ENCODE measurements at places on chromosomes 2 and 18.

DNA sequence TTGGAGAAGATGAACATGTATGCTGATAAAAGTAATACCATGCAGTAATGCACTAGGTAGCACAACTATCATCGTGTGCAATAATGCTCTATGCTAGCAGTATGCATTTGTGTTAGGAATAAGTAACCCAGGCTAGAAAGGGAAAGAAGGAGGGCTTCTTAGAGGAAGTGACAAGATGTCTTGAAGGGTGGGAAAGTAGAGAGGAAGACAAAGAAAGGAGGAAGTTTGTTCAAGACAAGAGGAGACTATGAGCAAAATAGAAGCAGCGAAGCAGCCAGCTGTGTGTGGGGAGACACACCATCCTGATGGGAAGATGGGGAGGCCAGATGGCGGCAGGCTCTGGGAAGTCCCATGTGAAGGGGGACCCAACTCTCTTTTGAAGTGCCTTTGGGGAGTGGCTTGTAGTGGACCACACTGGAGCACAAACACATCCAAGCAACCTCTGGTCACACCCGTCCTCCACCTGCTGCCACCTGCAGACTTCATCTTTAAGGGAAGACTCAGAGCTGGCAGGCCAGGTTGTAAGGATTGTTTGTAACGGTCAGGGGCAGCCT, 39.9 kb upstream of the INHBB start:
- no peak for DNase-seq

- no peak for DNase-seq
These were observed 1.8 kb upstream of the CYBRD1 start for GRCh38 chr2:171520471-171520870.

GRCh38 chr18:78123144-78123909, 856.3 kb upstream of the SALL3 start:
- DNase-seq = no peak

DNA sequence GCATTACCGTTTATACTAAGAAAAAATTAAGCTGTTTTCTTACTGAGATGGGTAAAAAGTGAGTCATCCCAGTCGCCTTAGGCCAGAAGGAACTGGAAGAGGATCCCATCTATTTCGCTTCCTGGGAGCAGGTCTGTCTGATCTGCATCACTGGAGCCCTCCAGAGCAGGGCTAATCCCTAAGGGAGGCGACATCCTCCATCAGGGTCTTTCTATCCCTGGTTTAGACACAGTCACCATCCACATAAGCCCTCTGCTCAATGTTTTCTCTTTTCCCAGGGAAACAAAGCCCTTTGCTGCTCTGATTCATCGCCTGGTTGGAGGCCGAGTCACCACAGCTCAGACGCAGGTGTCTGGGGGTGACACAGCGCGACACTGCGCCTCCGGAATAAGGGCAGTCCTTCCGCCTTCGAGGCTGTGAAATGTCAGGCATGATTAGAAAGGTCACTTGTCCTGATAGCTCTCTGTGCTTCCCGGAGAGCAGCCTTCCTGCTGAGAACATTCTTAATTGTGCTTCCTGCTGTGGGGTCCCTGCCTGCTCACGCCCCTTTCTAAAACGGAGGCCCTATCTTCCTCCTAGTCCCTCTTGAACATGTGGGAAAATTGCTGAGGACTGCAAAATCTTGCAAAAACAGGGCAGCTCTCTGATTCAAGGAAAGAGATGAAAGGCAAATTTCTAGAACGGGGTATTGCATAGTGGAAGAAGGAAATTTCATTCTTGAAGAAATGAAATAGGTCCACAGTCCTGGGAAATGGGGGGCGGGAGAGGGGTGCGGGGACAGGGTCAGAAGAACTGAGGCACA, 56.3 kb downstream of the MARCHF4 start:
- peak; percentile 62 for DNase-seq

- DNase-seq = peak; percentile 50
These were observed 173.0 kb downstream of the CTIF start for GRCh38 chr18:48711651-48712486.

GRCh38 chr2:126717928-126718327, 62.0 kb downstream of the GYPC start:
- DNase-seq = no peak

DNA sequence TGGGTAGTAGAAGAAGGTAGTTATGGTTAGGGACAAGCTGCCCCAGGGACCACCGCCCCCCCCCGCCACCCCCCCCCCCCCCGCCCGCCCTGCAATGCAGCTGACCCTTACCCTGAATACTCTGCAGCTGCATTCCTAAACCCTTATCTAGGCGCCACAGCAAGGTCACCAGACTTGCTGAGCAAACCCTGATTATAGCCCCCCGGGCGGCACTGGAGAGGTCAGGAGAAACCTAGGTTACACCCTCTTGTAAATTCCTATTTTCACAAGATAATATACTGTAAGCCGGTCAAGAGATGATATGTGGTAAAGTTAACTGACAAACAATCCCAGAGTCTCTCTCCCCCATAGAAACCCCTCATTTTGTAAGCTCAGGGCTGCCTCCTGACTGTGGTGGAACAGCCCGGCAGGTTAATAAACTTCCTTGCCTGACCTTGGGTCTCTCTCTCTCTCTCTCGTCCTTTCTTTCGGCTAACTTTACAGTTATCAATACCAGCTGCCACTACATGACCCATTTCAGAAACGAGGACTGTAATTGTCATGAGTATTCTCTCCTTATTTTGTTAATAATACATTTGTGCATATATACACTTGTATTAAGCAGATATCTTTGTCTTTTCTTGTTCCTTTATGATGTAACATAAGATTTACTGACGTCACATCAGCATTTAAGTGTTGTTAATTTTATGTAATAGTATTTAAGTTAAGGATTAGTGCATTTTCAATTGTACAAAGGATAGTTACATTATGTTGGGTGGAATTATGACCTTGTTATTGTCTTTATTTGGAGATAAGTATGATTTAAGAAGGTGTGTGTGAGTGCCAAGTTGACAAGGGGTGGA, 22.8 kb upstream of the SMAD4 start:
- DNase-seq = no peak

DNA sequence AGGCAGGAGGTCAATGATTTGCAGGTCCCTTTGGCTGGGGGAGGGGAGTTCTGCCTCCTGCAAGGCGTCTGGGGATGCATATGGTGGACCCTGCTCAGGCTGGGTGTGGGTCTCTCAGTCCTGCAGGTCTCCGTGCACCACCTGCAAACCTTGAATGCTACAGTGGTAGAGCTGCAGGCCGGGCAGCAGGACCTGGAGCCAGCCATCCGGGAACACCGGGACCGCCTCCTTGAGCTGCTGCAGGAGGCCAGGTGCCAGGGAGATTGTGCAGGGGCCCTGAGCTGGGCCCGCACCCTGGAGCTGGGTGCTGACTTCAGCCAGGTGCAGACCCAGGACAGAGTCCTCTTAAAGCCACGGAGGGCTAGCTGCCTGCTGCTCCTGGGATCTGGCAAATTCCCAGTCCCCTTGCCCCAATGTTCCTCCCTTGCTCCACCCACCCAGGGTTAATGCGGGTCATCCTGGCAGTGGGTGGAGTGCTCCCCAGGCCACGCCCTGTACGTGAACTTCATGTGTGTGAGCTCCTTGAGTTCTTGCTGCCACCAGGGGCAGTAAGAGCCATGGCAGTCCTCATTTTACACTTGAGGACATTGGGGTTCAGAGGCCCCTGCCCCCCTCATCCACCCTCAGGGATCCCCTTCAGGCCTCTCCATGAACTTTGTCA, 3.1 kb downstream of the PROM2 start:
- DNase-seq = no peak

DNA sequence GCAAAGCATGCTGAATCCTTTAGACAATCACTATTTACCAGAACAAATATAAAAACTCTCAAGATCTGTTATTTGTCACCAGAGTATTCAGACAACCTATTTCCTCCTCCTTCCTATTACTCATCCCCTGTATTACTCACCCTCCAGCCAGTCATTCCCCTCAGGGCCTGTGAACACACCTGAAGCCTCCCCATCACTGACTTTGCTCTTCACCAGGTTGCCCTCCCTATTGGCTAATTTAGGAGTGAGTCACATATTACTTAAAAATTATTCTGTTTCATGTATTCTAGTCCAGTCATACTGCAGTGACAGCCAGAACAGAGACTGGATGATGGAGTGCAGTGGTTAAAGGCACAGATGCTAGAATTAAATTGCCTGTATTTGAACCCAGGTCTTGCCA, 3.7 kb upstream of the ATG16L1 start:
- DNase-seq = peak; percentile 32

DNA sequence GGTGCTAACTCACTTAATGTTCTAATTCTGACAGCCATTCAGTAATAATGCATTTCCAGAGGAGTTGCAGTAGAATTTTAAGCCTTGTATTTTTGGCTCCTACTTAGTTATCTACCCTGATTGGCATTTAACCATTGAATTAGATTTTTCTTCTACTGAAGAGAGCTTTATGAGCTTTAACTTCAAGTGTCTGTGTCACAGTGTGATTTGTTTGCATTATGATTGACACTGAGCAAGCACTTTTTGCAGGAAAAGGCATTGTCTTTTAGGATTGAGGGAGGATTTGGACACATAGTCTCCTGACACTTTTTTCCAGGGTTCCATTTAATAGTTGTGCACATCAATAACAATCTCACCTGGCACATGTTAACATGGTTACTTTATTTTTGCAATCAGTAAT, 26.7 kb downstream of the LYPD6 start:
- DNase-seq = no peak

- no peak for DNase-seq
These were observed 77.7 kb upstream of the CYP1B1 start for GRCh38 chr2:38153476-38154135.

- no peak for DNase-seq
These were observed 599.5 kb upstream of the ZNF804A start for GRCh38 chr2:183998797-183999190.

- DNase-seq = peak; percentile 8
These were observed 176.2 kb upstream of the ZC3H15 start for GRCh38 chr2:186309901-186310300.

DNA sequence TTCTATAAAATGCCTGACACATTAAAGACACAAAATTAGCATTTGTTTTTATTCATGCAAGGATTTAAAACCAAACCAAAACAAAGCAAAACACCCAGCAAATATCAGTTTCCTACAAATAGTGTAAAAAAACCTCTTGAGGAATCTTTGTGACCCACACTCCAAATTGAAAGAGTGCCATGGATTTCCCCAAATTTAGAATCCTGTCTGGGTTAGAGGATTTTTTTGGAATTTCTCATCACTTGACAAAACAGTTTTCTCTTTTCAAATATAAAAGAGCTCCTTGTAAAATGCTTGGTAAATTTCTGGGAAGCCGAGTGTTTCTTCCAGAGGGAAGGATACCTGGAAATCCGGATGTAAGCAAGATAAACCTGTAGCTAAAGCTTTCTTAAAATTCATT, 1.7 kb upstream of the FN1 start:
- DNase-seq = no peak

GRCh38 chr2:222904557-222905258, 43.9 kb downstream of the ACSL3 start:
- peak; percentile 83 for DNase-seq

DNA sequence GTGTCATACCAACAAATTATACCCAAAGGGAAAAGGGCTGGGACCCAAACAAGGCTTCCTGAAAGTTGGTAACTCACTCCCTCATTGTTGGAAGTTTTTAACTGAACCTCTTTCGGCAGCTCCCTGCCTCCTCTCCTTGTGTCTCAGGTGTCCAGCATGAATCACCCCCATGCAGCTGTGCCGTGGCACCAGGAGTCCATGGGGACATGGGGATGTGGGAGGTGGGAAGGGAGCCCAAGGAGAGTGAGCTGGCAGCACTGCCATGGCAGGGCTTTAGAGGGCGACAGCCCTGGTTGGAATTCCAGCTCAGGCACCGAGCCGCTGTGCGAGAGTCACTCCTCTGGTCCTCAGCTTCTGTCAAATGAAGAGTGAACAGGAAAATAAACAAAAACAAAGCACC, 12.5 kb upstream of the GYPC start:
- DNase-seq = no peak

DNA sequence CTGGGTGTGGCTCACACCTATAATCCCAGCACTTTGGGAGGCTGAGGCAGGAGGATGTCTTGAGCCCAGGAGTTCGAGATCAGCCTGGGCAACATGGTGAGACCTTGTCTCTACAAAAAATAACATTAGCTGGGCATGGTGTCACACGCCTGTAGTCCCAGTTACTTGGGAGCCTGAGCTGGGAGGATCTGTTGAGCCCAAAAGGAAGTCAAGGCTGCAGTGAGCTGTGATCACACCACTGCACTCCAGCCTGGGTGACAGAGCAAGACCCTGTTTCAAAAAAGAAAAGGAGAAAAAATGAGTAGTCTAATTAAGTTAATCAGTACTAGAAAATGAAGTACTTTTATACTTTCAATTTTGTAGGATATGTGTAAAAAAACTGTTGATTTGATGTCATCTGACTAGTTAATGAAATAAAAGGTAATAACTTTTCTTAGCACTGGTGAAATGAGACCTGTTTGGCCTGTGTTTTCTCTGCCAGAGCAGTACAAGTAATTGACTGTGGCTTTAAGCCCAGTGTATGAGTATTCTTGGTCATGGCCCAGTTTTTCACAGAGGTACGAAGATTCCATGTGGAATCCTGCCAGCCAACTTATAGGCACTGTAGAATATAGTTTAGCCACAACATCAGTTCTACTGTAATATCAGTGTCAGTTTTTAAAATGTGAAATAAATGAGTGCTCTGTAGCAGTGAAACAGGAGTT, 35.8 kb downstream of the MFSD6 start:
- peak; percentile 62 for DNase-seq

GRCh38 chr2:176407706-176408105, 138.5 kb downstream of the MTX2 start:
- DNase-seq = no peak

- peak; percentile 90 for DNase-seq
These were observed 177.6 kb downstream of the BABAM2 start for GRCh38 chr2:28068088-28068487.

GRCh38 chr2:101556033-101556459, 81.1 kb upstream of the RFX8 start:
- DNase-seq = no peak

DNA sequence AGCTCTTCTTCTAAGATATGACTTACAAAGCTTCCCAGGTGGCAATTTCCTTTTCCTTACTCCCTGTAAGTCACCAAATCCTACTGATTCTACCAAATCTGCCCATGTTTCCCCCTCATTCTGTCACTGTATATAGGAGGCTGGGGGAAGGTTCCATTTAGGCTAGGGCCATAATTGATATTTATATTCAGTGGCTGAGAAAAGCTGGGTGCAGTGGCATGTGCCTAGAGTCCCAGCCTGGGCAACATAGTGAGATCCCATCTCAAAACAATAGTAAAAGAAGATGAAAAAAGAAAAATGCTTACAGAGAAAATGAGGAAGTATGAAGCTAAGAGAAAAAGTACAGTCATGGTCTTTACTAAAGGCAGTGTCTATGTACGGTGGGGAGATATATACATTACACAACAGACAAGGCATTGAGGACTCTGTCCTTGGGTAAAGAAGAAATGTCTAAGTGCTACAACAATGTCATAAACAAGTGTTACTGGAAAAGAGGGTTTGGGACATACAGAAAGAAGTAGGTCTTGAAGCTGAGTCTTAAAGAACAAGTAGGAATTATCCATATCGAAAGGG, 4.8 kb downstream of the CWC22 start:
- DNase-seq = no peak

DNA sequence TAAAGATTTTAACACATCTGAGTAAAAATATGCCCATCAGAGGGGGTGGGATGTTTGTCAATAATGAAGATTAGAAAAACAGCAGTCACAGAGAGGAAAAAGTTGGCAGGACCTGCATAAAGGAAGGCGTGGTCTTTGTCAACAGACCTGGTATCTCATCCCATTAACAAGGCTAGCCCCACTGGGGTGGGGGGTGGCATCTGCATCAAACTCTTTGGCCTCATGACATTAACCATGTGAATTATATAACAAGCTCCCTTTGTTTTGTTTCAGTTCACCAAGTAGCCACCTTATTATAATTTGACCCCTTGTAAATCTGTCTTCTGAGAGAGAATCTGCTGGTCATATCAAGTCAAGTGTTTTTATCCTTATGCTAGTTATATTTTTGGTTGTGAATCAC, 28.8 kb downstream of the NEMP2 start:
- DNase-seq = no peak
